Stimulated activated CD4-positive, alpha-beta T cell treated with anti-CD3 and anti-CD28 coated beads, Interleukin-15, amount 100 ng/mL, for 24 hours (primary cell): ENCODE measurements at places on chromosomes 2 and 18.

GRCh38 chr2:240229603-240230235 is 89.3 kb upstream of the OTOS start:
- DNase-seq = no peak

- DNase-seq = no peak
Measured at GRCh38 chr2:144376460-144376859, 143.5 kb downstream of the ZEB2 start.

DNA sequence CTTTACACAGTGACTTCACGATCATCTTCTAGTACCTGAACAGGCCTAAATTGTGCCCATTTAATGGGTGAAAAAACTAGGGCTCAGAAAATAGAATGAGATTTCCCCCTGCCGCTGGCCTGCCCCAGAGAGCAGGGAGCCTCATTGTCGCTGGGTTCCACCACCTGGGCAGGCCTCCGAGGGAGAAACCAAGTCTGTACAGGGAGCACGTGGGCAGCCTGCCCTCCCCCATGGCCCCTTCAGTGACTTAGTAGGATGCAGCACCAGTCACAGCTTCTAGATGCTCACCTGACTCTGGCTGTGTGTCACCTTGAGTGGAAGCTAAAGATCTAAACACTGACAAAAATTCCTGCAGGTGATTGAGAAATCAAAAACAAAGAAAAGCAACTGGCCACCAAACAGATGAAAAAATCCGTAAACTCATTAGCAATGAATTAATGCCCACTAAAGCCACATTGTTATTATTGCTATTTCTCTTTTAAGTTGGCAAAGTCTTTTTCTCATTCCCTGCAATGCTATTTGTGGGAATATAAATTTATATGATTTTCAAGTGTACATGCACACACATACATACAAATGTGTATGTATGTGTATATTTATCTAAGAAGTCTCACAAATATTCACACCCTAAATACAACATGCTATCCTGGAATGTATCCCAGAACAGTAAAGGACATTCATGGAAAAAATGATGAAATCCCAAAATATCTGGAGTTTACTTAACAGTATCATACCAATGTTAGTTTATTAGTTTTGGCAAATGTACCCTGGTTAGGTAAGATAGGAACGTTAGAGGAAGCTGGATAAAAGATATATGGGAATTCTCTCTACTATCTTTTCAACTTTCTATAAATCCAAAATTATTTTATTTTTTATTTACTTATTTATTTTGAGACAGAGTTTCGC is 18.7 kb upstream of the ASPRV1 start:
- DNase-seq = no peak

GRCh38 chr2:240892356-240892755 is 3.6 kb downstream of the MAB21L4 start:
- no peak for DNase-seq

DNA sequence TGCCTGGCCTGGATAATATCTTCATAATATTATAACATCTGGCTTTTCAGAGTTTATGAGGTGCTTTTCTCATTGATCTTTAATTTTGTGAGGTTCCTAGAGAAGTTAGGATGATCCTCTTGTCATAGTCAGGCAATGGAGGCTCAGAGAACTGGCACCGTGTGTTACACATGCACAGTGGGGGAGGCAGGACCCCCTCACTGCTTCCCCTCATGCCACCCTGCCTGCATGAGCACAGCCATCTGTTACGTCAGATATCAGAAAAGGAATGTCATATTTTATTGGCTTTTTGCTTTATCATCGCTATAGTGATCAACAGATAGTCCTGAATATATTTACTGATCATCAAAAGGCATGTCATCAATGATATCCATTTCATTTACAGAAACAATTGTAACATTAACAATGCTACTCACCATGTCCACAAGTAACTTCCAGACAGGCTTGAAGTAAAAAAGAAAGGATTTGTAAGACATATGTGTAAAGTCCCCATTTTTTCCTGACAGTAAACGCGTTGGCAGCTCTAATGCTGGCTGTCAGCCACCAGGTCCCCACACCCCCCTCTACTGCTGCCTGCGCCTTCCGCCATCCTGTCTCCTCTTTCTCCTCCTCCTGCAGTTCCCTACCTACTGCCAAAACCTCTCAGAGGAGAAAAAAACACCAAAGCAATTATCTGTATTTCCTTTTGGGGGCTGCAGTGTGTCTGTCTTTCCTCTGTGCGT is 18.8 kb downstream of the ENOSF1 start:
- DNase-seq = no peak

- DNase-seq = no peak
Measured at GRCh38 chr2:233997707-233998106, 52.8 kb upstream of the SPP2 start.

GRCh38 chr2:217753460-217754200 is 249.2 kb downstream of the TNS1 start:
- no peak for DNase-seq

DNA sequence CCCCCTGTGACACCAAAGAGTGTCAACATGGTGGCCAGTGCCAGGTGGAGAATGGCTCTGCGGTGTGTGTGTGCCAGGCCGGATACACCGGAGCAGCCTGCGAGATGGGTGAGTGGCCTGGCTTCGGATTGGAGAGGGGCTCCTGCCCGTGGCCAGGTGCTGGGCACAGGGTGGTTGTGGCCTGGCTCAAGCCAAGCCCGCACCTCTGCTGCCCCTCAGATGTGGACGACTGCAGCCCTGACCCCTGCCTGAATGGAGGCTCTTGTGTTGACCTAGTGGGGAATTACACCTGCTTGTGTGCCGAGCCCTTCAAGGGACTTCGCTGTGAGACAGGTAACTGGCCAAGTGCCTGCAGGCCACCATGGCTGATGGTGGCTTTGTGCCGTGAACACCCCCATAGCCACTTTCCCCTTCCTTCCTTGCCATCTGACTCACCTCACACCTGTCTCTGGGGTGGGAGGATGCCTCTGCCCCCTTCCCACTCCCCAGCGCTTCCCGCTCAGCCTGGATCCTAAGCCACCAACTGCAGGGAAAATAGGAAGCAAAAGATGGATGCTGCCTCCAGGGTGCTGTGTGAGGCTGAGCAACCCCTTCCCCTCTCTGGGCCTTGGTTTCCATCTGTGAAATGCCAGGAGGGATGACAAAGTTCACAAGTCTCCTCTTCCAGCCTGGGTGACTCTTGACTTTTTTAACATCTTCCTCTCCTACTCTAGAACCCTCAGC is 41.8 kb downstream of the SNED1 start:
- DNase-seq = no peak

GRCh38 chr2:55019526-55020258 is 30.6 kb downstream of the RTN4 start:
- DNase-seq = no peak

GRCh38 chr18:26448714-26449159 is 99.6 kb downstream of the KCTD1 start:
- DNase-seq = no peak

DNA sequence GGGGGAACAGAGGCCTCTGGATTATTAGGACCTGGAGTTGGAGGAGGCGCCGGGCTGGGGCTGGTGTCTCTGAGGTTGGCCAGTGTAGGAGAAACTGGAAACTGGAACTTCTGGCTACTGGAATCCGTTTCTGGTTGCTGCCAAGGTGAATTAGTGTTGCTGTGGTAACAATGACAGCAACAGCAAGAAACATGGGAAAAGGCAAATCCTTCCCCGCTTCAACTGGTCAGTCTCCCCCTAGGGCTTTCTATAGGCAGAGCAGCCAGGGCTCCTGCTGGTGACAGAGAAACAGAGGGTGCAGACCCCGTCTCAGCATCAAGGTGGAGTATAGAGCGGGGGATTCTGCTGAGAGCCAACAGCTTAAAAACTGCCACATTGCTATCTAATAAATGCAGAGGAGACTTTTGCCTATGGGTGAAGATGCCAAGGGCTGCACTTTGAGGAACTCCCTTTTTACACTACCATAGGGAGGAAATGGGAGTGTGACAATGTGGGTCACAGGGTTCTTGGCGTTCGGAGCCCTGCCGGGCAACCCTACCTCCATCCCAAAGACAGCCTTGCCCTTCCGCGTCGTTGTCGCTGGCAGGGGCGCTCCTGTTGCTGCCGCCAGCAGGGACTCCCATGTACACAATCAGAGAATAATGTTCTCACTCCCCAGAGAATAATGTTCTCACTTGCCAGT is 81.4 kb upstream of the CABLES1 start:
- DNase-seq = no peak

GRCh38 chr2:213189001-213189899 is 37.8 kb upstream of the IKZF2 start:
- no peak for DNase-seq

DNA sequence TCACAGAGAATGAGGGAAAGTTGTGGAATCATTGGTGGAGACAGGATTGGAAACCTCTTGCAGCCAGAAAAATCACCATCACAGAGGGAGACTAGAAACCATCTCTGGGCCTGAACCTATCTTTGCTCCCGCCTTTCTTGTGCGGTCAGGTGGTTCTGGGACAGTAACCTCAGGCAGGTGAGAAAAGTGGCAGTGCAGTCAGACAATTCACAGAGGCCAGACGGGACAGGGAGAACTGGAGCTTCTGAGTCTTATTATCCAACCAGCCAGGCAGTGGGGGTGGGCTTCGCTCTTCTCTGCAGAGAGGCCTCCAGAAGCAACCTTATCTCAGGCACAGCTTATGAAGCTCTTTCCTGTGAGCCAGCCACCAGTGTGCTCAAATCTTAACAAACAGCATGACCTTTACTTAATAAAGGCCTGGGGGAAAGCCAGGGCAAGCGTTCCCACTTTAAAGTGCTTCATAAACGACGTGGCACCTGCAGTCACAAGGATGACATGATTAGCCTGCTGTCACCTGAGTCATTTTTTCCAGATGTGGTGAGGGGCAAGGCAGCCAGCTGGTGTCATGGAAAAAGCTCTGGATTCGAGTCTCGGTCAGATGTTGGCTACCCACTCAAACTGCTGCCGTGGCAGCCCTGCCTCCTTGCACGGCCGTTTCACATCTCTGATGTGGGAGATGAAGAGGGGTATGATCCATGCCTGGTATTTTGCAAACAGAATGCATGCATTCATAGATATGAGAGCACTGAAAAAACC is 109.7 kb downstream of the B3GNT2 start:
- peak; percentile 80 for DNase-seq

DNA sequence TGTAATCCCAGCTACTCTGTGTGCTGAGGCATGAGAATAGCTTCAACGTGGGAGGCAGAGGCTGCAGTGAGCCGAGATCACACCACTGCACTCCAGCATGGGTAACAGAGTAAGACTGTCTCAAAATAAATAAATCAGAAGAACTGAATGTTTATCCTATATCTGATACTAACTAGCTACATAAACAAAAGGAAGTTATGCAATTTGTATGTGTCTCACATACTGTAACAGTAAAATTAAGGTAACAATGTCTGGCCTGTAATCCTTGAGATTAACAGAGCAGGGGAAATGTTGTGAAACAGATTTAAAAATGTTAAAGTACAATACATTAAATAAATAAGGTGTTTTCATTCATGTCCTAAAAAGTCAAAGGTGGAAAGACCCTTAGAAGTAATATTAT is 150.8 kb downstream of the MEMO1 start:
- no peak for DNase-seq

DNA sequence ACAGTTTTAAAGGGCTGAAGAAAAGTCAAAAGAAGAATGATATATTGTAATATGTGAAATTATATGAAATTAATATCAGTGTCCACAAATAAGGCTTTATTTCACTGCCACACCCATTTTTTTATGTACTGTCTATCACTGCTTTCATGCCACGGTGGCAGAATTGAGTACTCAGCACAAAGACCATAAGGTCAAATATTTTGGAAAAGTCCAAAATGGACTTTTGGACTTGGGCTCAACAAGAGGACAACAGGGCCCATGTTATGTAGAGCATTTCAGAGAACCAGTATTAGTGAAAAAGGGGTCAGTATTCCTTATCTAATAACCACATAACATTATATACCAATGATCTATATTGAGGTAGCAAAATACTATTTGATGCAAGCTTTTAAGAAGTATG is 427.2 kb downstream of the EPHA4 start:
- DNase-seq = no peak

DNA sequence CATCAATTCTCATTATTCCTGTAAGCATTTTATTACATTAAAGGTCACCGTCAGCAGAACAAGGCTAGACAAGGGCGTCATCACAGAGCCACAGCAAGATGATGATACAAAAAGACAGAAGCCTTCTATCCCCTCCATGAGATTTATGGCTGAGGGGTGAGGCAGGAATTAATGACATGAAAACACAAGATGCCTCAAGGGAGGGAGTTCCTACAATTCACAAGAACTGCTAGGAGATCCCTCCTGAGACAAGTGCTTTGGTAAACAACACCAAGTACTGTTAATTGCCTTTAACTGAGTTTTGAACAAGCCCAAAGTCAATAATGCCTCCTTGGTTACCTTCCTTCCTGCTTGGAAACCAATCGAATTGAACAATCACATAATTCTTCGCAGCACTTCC is 14.1 kb downstream of the ADD2 start:
- no peak for DNase-seq

DNA sequence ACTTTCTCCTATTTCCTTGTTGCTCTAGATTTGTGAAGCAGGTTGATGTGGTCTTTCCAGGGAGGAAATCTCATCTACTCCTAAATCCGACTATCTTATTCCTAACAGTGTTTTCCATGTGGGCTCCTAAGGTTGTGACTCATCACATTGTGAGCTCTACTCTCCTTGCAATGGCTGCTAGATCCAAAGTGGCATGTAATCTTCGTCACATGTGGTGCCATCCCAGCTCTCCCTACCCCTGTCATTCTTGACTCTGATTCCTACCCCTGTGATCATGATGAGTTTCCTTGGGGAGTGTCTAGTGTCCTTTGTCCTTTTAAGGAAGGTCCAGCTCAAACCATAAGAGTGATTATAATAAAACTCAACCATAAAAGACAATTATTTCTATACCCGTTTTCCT is 47.3 kb upstream of the GULP1 start:
- no peak for DNase-seq

DNA sequence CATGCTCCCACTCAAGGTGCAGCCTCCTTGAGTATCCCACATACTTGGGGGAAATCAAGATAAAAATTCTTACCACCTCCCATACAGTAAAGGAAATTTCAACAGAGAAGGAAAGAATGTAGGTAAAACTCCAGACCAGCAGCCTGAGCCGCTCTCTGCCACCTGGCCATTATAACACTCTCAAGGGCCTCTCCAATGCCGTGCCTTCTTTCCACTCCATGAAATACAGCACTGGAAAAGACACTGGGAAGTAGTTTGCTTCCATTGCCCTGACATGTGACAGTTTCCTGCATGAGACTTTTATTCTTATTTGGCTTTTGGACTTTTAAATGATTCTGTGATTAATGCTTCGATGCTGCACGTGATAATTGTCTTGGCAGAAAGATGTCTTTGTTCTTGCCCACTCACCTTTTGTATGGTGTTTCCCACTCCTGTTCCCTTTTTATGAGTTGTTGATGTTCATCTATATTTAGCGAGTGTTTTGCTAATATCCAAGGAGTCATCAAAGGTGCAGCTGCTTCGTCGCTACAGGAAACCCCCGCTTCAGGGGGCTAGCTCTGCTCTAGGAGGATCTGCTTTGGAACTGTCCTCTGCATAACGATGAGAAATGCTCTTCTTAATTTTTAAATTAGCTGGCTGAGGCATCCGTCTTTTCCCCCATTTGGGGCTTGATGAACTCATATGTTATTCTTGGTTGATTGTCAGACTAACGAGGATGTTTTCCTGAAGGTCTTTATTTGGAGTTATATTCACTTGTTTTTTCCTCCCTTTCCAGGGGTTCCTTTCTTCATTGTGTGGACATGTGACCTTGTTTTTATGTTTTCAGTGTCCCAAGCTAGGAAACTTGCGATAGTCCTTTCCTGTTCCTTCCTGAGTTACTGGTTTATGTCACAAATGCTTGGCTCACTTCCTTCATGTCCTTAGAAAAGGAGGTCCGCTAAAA is 179.4 kb downstream of the TXNL1 start:
- DNase-seq = no peak

- DNase-seq = no peak
Measured at GRCh38 chr2:225036431-225036830, 5.8 kb downstream of the DOCK10 start.
